ENCODE measurements at places on chromosomes 11 and 22.

GRCh38 chr11:120708511-120709183 is 197.1 kb downstream of the GRIK4 start:
- DNase-seq: no peak

DNA sequence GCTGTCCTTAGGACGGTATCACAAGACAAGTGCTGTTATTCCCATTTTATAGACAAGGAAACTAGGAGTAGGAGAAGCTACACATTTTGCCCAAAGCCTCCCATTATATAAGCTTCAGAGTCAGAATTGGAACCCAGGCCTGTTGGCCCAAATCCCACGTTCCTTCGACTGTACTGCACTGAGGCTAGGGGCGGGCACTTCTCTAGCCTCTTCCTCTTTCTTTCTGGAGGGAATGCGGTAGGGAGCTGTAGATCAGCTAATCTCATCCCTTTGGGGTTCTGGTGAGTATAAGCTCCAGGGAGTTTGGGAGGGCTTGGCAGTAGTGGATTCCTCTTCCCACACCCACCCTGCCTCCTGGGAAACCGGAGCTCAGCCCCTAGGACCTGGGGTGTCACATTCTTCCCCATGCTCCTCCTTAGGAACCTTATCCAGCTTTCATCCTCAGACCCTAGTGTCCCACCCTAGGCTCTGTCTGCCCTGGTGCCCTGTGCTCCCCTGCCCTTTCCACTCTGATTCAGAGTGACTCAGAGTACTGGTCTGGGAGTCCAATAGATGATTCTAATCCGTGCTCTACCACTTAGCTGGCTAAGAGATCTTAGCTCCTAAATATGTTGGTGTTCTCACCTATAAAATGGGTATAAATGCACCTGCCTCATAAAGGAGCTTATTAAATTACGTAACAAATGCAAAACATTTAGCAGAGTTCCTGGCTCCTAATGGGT is 29.3 kb downstream of the PHLDB1 start:
- DNase-seq: no peak

GRCh38 chr11:89405629-89406028 is 85.5 kb downstream of the NOX4 start:
- DNase-seq: no peak

GRCh38 chr11:73291781-73292524 is 16.1 kb upstream of the ARHGEF17 start:
- no peak for DNase-seq

GRCh38 chr11:72668629-72669347 is 5.4 kb downstream of the PDE2A start:
- DNase-seq: no peak

DNA sequence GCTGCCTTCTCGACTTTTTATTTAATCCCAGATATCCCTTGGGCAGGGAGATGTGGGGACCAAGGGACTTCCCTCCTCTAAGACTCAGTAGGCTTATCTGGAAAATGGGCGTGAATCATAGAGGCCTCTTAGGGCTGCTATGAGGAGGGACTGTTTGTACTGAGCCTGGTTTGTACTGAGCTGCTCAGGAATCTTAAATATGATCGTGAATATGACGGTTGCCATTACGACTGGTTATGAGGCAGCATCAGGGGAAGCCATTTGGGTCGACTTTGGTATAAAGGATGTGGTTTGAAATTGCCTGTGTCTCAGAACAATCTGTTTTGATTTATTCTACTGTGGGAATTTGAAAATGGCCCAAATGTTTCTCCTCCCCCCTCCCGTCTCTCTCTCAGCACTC is 20.6 kb downstream of the TSPAN18 start:
- no peak for DNase-seq

GRCh38 chr22:49887064-49887451 is 31.2 kb downstream of the ALG12 start:
- no peak for DNase-seq

GRCh38 chr22:35437049-35437448 is 37.1 kb downstream of the MCM5 start:
- no peak for DNase-seq

GRCh38 chr22:49255741-49256318 is 571.8 kb downstream of the BRD1 start:
- no peak for DNase-seq

GRCh38 chr11:65882120-65883057 is 2.8 kb downstream of the CTSW start:
- no peak for DNase-seq

- no peak for DNase-seq
Measured at GRCh38 chr11:10785146-10785474, 23.6 kb downstream of the EIF4G2 start.

GRCh38 chr11:102422817-102423712 is 29.5 kb downstream of the TMEM123 start:
- no peak for DNase-seq

GRCh38 chr11:64313491-64314145 is 3.7 kb downstream of the TRMT112 start:
- DNase-seq: no peak

DNA sequence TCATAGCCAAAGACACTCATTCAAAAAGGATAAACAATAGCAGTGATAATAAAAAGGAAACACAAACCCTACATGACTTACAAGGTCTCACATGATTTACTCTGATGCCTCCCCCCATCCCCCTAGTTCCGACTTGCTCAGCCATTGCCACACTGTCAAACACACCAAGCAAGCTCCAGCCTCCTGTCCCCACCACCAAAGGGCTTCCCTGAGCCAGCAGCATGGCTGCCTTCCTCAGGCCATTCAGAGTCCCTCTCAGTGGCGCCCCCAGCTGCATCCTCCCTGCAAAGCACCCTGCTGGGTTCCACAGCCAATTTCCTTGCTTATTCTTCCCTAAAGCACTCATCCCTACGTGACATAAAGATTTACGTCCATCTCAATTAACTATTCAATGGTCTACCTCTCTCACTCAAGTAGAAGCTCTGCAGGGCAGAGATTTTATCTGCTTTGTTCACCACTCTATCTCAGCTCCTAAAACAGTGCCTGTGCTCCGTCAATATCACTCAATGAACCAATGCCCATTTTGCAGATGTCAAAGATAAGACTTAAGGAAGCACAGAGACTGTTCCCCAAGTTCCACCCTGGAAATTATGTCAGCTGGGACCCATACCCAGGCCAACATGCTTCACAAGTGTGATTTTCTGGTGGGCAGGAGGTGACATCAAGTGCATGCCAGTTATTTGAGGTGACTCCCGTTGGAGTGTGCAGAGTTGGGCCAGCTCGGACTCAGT is 106.9 kb downstream of the SYN3 start:
- no peak for DNase-seq

DNA sequence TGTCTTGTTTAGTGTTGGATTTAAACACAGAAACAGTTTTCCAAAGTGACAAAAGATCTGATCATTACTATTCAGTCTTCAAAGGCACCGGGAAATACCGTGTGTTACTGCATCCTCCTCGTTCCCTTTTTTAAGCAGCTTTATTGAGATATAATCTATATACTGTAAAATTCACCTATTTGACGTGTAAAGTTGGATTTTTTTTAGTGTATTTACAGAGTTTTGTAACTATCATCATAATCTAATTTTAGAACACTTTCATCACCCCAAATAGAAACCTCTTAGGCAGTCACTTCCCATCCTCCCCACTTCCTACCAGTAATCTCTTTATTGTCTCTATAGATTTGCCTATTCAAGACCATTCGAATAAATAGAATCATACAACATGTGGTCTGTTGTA is 1.4 kb downstream of the ANO5 start:
- no peak for DNase-seq

DNA sequence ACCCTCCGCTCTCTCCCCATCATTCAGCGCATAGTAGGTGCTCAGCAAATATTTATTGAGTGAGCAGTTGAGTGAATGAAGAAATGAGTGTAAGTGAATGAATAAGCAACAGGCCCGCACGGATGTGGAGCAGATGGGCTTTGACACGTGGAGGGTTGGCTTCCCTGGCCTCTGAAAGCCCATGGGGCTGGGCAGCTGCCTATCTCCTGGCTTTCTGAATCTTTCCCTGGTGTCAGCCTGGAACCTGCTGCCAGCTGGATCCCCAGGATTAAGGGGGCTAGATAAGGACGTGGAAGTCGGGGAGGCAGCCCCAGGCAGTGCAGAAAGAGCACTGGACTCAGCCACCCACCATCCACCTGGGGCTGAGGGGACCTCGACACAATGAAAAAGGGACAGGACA is 12.6 kb downstream of the IL2RB start:
- DNase-seq: no peak

DNA sequence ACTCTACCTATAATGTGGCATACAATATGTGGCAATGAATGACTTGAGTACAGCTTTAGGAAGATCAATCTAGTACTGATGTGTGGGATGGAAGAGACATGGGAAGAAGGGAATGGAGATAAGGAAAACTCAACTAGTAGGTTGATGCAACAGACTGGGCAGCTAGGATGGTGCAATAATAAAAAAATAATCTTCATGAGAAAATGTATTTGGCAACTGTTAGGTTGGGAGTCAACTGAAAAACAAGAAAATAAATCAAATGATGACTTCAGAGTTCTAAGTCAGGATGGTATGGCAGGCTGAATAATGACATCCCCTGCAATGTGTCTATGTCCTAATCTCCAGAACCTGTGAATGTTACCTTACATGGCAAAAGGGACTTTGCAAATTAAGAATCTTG is 236.8 kb upstream of the PITPNB start:
- no peak for DNase-seq

DNA sequence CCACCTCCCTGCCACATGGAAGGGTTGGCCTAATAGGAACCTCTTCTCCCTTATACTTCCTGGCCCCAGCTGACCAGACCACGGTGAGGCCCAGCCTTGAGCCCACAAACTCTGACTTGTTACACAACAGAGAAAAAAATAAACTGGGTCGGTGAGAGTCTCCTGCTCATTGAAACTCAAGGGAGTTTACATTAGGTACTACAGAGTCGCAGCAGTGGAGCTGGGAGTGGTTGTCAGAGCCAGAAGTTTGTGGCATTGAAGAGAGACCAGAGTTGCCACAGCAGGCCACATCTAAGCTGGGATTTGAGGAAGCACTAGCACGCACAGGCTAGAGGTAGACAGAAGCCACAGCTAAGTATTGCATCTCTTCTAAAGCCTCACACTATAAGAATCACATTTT is 296.2 kb downstream of the DDX10 start:
- DNase-seq: no peak

GRCh38 chr11:84871116-84871515 is 756.0 kb downstream of the DLG2 start:
- no peak for DNase-seq

GRCh38 chr22:39148727-39149535 is 3.5 kb downstream of the CBX7 start:
- DNase-seq: no peak

DNA sequence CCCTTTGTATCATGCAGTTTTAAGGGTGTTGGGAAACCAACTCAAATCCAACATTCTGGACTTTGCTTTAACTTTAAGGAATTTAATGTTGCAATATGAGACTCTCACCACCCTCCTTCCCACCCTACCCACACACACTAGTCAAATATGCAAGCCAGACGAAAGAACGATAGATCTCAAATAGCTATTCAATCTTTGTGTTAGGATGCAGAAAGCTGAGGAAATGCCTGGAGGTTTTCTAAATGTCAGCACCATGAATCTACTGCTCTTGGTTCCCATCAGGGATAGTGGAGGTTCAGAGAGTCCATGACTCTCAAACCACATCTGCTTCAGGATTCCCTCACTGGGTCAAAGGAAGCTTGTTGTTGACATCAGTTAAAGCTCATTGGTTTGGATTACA is 33.7 kb downstream of the EXPH5 start:
- no peak for DNase-seq

DNA sequence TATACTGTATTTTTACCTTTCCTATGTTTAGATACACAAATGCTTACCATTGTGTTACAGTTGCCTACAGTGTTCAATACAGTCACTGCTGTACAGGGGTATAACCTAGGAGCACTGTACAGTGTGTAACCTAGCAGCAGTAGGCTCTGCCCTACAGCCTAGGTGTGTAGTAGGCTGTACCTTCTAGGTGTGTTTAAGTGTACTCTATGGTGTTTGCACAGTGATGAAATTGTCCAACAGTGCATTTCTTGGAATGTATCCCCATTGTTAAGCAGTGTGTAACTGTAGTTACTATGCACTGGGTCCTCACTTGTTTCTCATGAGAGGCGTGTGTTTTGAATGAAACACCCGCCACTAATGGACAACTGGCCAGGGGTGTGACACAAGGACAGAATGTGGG is 269.0 kb downstream of the OPCML start:
- no peak for DNase-seq

DNA sequence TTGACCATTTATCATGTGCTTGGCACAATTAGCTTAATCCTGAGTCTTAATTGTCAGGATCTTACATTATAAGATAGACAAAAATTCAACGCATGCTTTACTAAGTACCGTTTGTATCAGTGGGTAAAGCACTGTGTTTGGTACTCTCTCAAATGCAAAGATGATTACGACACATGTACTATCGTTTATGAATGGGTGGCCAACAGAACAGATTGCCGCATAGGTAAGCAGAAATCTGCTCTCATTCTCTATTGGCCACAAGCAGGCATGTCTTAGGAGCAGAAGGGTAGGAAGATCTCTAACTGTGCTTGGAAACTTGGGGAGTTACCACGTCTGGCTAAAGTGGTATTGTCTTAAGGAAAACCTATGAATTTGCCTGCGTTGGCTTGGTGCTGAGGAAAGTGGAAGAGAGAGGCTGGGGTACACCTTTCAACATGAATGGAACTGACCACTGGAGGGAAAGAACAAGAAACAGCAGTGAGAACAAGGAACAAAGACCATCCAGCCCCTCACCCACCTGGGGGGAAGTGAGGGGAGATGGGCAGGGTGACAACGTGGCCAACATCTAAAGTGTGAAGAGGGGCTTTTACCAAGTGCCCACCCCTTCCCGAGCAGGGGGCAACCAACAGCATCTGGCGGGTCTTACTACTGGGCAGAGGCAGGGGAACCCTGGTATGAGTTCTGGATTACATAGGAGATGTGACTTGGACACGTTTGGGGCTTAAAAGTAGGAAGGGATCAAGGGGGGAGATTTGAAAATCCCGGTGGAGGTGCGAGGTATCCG is 1.0 kb upstream of the TUBA8 start:
- no peak for DNase-seq

DNA sequence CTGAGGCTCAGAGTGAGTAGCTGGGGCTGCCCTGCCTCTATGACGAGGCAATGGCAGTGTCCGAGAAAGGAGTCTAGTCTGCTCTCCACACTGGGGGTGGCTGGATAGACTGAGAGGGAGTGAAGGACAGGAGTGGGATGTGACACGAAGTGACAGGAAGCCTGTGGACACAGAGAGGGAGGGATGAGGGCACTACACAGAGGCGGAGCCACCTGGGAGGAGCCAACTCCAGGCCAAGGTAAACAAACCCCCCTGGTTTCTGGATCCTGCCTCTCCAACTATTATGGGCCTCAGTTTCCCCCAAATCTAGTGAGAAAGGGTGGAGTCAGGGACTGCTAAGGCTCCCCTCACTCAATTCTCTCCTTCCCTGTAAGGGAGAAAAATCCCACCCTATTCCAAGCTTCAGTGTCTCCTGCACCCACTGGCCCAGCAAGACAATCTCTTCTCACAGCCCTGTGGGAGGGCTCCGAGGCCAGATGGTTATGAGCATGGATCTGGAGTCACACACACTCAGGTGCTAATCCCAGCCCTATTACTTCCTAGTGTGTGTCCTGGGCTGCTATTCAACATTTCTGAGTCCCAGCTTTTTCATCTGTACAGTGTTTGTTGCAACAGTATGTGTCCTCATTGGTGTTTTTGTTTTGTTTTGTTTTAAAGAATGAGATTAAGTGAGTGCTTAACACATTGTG is 24.9 kb downstream of the ASPHD2 start:
- DNase-seq: no peak

GRCh38 chr22:23495614-23496444 is 84.3 kb downstream of the IGLL1 start:
- no peak for DNase-seq
